ENCODE measurements at places on chromosomes 11 and 22. TPM values are rescaled to one million over a fixed set of nuclear protein-coding genes. Genes with fewer than 3 reads are reported as not detected.

GRCh38 chr22:38853196-38853651 lies 9.4 kb upstream of the NPTXR start:
- DNase-seq = no peak

The GNAZ gene
- 6.9 TPM for polyA plus RNA-seq

The KCNK7 gene
- 1.4 TPM for polyA plus RNA-seq

The GRIA4 gene
- polyA plus RNA-seq = 8.9 TPM

The CRYBA4 gene
- polyA plus RNA-seq = 3.1 TPM

All from H1 (cell line).